ENCODE measurements at places on chromosomes 11 and 22.

GRCh38 chr11:75311858-75312288 is 39.6 kb downstream of the ARRB1 start:
- DNase-seq: no peak

DNA sequence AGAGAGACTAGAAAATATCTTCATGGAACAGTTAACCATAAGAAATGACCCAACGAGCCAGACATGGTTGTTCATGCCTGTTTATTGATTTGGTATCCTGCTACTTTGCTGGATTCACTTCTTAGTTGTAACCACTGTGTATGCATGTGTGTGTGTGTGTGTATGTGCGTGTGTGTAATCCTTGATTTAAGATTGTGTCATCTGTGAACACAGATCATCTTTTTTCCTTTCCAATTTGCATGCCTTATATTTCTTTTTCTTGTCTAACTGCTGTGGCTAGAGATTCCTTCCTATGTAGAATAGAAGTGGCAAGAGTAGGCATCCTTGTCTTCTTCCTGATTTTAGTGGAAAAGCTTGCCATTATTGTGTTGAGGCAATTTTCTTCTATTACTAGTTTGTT is 16.4 kb upstream of the CLTCL1 start:
- DNase-seq: no peak

- DNase-seq: no peak
Measured at GRCh38 chr11:58919561-58919960, 19.7 kb upstream of the GLYATL1 start.

DNA sequence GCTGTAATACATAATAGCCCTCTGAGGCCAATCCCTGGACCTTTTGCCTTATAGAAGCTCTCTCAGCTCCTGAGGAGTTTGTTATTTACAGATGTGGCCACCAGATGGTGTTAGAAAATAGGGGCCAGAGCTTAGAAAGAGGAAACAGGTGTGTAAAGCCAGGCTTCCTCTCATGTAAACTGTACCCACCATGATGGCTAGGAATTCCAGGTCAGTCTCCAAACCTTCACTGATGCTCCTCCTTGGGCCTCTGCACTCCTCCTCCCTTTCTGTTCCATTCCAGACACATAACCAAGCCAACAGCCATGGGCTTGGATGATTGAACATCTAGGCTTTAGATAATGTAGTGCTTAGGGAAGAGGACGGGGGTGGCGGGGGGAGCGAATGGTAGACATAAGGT is 39.7 kb downstream of the USP35 start:
- DNase-seq: no peak

- DNase-seq: no peak
Measured at GRCh38 chr22:32697331-32697995, 104.0 kb upstream of the TIMP3 start.

DNA sequence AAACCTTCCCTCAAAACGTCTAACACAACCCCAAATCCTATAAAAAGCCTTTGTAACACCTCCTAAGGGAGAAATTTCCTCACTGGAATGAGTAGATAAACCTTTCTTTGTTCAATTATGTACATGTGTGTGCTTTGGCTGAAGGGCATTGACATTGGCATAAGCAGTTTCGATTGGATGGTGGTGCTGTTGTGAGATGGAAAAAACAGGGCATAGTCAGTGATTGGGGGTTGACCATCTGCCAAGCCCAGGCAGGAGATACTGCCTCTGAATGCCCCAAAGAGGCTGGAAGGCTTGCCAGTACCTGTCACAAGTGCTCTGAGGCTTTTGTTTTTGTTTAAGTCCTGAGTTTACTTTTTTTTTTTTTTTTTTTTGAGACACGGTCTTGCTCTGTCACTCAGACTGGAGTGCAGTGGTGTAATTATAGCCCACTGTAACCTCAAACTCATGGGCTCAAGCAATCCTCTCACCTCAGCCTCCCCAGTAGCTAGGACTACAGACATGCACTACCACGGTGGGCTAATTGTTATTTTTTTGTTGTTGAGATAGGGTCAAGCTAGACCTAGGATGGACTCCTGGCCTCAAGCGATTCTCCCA is 1.2 kb upstream of the CCDC117 start:
- DNase-seq: no peak

DNA sequence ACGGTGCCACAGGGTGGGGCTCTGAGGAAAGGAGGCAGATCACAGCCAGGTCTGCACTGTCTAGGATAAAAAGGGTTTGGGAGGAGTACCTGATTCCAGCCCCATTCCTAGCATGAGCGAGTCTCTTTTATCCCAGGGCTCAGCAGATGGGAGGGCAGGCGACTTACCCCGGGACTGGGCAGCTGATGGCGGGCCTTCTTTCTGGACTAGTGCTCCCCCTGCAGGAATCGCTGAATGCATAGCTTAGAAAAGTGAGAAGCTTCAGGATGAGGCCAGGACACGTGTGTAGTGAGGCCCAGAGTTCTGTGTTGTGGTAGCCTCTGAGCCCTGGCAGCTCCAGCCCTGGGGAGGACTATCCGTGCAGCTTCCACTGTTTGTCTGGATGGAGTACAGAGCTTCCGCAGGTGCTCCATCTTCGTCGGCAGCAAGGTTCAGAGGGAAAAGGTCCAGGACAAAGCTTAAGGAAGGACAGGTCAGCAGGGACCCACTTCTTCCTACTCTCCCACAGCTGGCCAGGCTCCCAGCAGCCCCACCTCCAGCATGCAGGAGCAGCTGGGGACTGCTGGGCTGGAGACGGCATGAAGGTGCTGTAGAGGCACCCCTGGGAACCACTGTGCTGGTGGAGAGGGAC is 30.4 kb downstream of the COMMD9 start:
- no peak for DNase-seq

Data from NK-92 treated with Interleukin-12 subunit alpha and Interleukin-12 subunit beta, amount 100 ng/mL, for 24 hours (cell line).